Activated CD4-positive, CD25-positive, alpha-beta regulatory T cell treated with anti-CD3 and anti-CD28 coated beads, Interleukin-2, amount 50 U/mL, for 72 hours (primary cell): ENCODE measurements at places on chromosomes 5 and 9.
A peak's percentile ranks its signal among the peaks of the same experiment; 100 is the strongest.

DNA sequence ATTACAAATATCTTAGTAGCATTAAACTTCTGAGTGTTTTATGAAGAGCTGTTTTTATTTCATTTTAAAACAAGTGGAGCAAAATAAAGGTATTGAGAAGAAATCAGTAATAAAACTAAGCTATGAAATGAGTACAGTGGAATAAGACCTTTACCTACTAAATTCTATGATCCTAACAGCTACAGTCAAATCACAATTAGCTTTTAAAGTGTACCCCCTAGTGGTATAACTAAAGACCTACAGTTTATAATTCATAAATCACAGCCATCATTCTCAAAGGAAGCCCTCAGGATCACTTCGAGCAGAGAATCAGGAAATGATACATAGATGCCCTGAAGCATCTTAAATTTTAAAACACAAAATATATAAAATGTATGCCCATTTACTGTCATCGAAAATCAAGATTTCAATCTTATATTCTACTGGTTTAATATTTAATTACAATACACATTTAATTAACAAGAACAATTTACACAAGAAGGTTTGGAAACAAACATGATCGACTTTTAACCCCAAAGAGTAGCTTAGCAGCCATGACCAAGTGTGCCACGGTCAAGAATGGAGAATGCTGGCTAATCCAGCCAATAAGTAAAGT, 12.3 kb downstream of the CCNH start:
- no peak for DNase-seq

DNA sequence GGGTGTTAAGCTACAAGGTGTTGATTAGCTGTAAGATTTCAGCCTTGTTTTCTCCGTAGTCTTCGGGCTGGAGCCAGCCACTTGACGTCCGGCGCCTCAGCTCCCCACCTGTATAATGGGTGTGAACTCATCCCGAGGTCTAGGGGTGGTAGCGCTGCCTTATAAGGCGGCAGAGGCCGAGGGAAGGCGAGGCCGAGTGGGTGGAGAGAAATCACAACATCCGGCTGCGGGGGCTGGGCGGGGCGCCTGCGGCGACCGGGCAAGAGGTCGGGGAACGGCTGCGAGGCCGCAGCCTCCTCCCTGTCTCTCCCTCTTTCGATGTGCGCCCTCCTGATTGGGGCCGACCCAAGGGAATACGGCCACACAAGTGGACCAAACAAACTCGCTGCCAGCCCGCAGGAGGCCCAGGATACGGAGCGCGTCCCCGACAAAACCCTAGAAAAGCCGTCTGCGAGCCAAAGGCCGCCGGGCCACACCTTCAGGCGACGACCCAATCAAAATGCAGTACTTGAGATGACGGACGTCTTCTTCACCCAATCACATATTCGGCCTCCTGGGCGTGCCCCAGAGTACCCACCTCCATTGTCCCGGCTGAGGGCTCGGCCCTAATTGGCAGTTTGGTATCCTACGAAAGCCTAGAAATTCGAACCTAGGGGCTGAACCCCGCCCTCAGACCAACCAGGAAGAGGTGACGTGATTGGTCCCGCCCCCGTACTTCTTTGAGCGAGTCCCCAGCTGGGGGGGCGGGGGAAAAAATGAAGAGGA, 493 bp upstream of the GRK6 start:
- peak; percentile 96 for DNase-seq

DNA sequence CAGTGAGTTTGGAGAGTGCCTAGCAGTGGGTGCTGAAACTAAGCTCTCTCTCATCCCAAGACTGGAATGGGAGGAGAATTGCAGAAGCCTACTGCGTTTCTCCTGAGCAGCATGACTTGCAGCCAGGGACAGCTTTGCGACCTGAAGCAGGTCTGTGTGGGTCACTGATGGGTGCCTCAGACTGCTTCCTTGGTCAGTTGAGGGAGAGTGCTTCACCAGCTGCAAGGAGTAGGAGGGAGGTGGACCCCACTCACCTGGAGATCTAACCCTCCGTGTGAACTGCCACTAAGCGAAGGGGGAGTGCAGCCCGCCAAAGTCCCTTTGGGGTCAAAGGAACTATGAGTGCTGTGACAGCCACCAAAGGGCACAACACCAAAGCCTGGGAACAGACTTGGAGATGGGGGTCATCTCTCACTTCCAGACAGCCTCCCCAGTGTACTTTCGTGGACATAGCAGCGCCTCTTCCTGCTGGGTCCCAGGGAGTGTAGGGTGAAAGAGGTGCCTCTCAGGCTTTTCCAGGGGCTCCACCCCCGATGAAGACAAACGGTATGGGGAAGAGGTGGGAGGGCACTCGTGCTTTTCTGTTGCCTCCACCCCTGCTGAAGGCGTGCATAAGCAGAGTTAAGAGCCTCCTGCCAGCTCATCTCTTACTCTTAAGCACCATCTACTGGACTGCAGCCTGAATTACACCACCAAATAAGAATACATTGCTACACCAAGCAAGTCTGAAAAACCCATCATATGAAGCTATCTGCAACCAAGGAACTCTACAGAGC, 34.3 kb upstream of the MACIR start:
- no peak for DNase-seq

DNA sequence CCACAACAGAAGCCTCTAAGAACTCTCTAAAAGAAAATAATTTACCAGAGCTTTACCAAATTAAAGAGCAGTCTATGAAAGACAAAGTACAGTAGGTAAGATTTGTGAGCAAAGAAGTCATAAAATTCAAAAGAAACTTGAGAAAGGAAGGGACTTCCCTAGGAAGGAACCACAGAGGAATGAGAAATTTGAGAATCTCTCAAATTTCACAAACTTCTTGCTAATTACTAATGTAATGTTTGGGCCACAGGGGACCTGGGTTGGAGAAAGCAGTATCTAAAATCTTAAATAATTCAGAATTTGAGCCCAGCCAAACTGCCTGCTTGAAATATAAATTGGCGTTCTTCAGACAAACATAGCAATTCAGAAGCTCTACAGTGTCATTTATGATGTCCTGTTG, 225.0 kb upstream of the PRR16 start:
- DNase-seq, result no peak

GRCh38 chr5:28415791-28416443, 1377.5 kb upstream of the CDH9 start:
- DNase-seq, result no peak

DNA sequence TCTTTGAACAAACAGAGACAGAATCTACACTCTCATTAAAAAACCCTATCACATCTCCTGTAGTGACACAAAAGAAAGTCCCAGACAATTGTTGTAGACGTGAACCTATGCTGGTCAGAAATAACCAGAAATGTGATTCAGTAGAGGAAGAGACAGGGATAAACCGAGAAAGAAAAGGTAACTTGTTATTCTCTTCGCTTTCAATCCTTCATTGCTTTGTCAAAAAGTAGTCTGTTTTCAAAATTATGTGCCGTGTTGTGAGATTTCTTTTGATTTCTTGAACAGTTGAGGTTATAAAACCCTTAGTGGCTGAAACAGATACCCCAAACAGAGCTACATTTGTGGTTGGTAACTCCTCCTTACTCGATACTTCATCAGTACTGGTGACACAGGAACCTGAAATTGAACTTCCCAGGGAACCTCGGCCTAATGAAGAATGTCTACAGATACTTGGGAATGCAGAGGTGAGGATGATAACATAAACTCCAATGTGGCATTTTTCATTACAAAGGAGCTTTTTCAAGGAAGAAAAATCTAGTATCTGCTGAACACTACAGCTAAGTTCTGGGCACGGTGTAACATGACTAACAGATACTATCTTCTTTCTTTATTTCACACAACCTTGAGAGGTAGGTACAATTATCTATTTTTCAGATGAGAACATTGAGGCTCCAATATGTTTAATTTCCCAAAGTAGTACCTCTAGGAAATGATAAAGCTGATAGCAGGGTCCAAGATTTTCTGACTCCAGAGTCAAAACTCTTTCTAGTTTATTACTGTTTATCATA, 14.3 kb downstream of the HMGCR start:
- DNase-seq, result no peak
